ENCODE measurements at places on chromosomes 13 and 19. TPM values are rescaled to one million over a fixed set of nuclear protein-coding genes. Genes with fewer than 3 reads are reported as not detected.

The PIK3R2 gene
- 10.1 TPM for total RNA-seq

The COL4A1 gene
- 34.0 TPM for total RNA-seq

The TMEM59L gene
- total RNA-seq, result 0.51 TPM

The GNG7 gene
- 0.83 TPM for total RNA-seq

The CLIP3 gene
- 19.8 TPM for total RNA-seq

The CD70 gene
- total RNA-seq, result not detected

The NCR1 gene
- not detected for total RNA-seq

The SLC6A16 gene
- under 0.01 TPM for total RNA-seq

The OBI1 gene
- 11.4 TPM for total RNA-seq

The PDE4C gene
- total RNA-seq, result 1.3 TPM

The MAP4K1 gene
- total RNA-seq, result 0.17 TPM

The SLC10A2 gene
- not detected for total RNA-seq

The ZNF587B gene
- total RNA-seq, result 12.1 TPM

The IQCN gene
- total RNA-seq, result 0.83 TPM

The F7 gene
- total RNA-seq, result under 0.01 TPM

The DMPK gene
- total RNA-seq, result 44.9 TPM

Measured in fibroblast of lung (primary cell).